ENCODE measurements at places on chromosomes 3 and 15.

- no peak for DNase-seq
Observed at GRCh38 chr3:12959838-12960378, 113.3 kb downstream of the IQSEC1 start.

DNA sequence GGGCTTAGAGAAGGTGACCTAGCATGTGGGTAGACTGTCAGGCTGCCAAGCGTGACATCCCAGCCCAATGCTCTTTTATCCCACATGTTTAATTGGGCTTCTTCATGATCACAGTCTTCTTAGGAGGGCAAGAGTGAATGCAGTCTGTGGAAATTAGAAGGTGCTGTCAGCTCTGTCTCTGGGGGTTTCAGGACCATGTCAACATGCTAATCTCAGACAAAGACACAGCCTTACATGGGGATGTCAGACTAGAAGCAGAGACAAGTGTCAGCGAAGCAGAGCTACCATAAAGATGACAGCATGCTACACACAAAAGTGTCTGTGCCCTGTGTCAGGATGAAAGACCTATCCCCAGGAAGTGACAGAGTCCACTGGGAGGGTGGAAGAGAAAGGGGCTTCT is 120.1 kb upstream of the SLC25A36 start:
- DNase-seq, result no peak

GRCh38 chr3:124881976-124882697 is 5.0 kb downstream of the ITGB5 start:
- DNase-seq, result no peak

DNA sequence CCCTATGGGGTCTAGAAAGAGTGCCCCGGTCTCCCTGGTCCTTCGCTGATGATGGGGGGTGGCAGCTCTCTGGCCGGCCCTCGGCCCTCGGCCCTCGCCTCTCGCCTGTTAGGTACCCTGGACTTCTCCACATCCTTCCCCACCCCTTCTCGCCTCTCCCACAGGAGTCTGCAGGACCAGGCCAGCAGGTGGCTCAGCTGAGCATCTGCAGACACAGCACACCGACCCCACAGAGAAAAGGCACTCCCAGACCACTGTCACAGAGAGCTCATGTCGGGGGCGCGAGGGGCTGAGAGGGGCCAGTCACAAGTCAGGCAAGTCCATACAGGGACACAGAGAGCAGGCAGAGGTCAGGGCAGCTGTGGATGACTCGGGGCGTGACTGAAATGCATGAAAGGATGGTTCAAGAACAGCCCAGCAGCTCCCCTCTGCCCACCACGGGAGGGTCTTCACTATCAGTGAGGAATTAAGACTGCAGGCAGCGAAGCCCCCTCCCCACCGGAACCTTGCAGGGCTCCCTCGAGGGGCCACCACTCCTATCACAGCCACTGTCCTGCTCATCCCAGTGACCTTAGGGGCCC is 181.7 kb upstream of the NSMCE3 start:
- no peak for DNase-seq

DNA sequence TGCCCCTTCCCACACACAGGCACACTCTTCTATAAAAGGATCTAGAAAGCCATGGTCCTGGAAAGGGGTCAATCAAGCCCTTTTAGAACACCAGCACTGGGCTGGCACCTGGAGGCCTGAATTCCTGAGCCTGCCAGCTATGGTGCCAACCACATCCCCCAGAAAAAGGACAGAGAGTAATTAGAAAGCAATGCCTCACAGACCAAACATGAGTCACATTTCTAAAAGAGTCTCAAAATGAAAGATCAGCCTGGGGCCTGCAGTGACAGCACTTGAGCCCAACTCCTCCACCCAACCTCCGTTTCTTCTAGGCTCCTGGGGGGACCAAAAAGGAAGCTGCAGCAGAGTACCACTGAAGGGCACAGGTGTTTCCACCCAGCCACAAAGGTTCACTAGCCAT is 14.1 kb downstream of the MYLK start:
- DNase-seq, result no peak

- no peak for DNase-seq
Observed at GRCh38 chr3:33016846-33017405, 65.5 kb downstream of the CCR4 start.

DNA sequence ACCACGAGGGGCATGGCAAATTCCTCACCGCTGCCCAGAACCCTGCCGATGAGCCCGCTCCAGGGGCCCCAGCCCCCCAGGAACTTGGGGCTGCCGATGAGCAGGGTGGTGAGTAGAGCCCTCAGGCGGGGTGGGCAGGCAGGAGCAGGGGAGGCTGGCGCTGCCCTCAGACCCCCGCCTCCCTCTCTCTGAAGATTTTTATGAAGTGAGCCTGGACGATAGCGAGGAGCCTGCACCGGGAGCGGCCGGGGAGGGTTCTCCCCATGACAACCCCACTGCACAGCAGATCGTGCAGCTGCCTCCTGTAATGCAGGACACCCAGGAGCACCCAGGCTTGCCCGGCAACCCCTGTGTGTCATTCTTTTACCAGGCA is 56.7 kb upstream of the UBE2Q2 start:
- no peak for DNase-seq

- DNase-seq, result no peak
Observed at GRCh38 chr3:43366481-43366880, 80.1 kb downstream of the SNRK start.

GRCh38 chr3:133117342-133117741 is 79.2 kb downstream of the TMEM108 start:
- DNase-seq, result no peak

GRCh38 chr15:63411866-63412265 is 30.2 kb upstream of the CA12 start:
- DNase-seq, result no peak

DNA sequence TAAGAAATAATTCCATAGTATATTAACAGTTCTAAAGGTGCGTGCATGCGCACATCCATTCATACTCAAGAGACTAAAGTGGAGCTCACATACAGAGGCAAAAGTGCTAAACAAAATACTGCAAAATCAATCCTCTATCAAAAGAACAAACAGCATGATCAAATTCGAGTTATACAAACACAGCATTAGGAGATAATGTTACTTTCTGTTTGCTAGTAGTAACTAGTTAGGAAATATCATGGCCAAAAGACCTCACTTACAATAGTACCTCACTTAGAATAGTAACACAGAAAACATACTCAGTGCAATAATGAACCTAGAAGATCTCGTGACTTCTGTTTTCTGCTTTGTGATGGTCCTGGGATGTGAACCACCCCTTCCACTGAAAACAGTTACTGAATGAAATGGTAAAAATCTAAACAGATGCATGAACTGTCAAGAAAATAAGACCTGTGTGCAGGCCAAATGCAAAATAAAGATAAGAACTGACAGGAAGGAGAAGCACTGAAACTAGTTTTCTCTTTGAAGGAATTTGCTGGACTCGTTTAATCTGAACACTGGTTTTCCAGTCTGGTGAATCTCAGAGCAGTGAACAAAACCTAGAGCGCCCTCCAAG is 20.9 kb upstream of the CEMIP start:
- no peak for DNase-seq

DNA sequence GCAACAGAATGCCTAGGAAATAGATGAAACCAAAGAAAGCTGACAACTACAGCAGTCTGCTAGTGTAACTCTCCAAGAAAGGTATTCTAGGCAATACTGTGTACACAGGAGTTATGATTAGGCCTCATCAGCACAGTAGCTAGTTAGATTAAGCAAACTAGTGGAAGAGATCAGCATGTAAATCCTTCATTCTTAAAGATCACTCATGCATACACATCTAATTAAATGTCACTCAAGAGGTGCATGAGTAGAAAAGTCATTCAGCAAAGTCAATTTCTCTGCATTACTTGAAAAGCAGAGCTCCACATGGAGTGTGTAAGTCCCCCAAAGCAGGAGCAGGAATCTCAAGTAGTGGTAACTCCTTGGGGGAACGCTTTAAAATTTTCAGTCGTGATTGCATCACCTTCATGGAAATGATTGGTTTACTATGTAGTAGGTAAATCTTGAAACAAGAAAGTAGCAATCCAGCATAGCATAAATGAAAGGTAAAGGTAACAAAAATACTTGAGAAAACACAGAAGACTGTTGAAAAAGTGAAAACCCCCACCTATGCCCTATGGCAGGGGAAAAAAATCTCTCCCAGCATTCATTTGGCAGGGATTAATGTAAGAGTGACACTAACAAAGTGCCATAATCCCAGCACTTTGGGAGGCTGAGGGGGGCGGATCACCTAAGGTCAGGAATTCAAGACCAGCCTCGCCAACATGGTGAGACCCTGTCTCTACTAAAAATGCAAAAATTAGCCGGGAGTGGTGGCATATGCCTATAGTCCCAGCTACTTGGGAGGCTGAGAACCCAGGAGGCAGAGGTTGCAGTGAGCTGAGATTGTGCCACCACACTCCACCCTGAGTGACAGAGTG is 29.4 kb upstream of the PPIB start:
- no peak for DNase-seq

DNA sequence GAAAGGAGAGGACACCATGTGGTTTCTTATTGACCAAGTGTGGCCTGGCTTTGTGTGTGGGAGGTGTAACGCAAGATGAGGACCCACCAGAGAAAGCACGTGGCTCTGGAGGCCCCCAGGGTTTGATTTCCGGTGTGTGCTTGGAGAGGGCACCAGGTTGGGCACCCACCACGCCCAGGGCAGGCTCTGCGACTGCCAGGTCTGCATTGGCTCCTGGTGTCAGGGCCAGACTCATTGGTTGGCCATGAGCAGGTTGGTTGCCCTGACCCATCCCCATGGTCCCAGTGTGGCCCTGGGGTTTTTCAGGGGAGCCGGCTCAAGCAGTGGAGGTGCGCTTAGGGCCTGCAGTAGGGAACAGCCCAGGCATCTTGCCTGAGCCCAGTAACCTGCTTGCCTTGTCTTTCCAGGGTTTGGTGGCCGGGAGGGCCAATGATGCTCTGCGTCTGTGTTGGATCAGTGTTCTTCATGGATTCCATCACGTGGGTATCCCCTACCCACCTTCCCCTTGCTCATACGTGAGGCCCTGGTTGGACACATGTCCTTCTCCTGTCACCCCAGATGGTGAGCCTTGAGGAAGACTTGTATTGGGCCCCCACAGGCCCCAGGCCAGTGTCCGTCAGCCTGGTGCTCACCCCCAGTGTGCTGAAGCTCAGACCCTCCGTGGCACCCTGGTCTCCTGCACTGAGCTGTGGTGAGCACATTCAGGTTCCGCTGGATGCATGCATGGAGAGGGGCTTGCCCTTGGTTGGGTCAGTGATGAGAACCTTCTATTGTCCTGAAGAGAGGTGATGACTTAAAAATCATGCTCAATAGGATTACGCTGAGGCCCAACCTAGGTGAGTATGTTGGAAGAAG is 193.9 kb downstream of the UBE3A start:
- DNase-seq, result no peak

- no peak for DNase-seq
Observed at GRCh38 chr15:70059476-70060213, 38.1 kb downstream of the TLE3 start.

GRCh38 chr15:34853001-34853758 is 57.8 kb upstream of the ACTC1 start:
- no peak for DNase-seq

DNA sequence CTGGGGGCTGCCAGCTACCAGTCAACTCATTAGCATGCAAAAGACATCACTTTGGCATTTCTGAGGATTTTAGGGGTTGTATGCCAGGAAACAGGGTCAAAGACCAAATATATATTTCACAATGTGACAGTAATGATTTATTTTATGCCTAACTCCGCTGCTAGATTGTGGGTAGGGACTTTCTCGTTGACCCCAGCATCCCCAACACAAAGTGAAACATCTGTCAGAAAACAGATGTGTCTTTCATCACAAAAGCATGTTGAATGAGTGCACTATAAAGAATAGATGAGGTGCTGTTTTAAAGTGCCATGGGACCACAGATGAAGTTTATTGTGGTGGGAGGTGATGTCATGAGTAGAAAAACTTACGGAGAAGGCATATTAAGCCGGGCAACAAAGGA is 59.7 kb downstream of the ITPR1 start:
- DNase-seq, result no peak

- DNase-seq, result no peak
Observed at GRCh38 chr3:100403362-100404249, 2.3 kb downstream of the LNP1 start.

DNA sequence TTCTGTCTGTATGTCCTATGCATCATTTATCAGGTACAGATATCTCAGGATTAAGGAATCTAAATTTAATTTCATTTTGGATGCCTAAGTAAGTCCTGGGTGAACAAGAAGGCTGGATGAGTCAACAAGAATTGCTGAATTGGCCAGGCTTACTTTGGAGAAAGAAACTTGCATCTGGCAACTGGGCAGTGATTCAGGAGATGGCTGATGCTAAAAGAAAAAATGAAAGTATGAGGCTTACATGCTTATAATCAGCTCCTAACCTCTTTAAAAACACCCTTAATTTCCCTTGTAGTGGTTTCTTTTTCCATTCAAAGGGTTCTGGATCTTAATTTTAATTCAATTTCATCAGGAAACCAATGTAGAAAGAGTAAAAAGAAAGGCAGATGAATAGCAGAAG is 228.8 kb upstream of the PEX5L start:
- peak; percentile 47 for DNase-seq

- no peak for DNase-seq
Observed at GRCh38 chr3:42263354-42264346, 2.3 kb downstream of the CCK start.

DNA sequence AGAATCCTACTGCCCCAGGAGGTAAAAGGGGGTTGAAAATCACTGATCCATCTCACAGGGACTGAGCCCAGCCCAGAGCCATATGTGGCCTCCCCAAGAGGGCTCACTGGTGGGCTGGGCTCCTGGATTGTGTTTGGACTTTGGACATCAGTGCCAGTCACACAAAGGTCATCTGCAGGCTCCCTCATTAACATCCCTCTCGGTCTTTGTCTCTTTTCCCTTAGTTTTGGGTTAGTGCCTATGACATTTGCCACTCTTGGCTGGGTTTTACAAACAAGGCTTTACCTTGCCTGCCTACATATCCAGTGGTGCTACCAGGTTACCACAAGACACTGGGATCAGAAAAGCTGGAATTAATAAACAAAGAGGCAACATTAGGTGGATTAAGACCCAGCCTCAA is 27.9 kb downstream of the IFT122 start:
- DNase-seq, result no peak

- no peak for DNase-seq
Observed at GRCh38 chr3:50333744-50334328, 5.8 kb upstream of the TUSC2 start.

- no peak for DNase-seq
Observed at GRCh38 chr3:168617658-168618057, 521.9 kb upstream of the GOLIM4 start.

- DNase-seq, result no peak
Observed at GRCh38 chr15:76116138-76116885, 56.5 kb downstream of the TMEM266 start.

DNA sequence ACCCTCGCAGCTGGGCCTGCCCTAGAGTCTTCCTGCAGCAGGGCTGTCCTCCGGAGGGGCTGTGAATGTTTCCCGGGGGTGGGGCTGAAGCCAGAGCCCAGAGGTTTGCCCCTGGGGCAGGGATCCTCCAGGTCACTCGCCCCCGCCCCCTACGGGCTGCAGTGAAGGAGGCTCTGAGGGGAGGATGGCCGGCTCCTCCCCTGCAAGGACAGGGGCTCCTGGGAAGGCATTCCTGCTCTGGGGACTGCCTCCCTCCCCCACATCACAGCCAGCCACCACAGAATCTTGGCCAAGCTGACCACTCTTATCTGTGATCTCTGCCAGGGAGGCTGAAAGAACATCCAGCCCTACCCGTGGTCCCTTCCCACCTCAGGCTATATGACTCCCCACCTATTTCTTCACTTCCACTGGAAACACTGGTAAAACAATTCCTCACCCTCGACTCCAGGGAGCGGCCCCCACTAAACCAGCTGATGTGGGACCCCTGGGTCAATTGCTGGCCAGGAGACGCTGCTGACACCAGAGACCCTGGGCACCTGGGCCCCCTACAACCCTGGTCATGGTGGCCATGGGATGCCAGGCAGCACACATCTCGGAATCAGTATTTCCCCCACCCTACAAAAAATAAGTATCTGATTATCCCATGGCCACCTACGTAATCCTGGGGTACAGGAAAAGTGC is 66.0 kb downstream of the HMCES start:
- no peak for DNase-seq

Measured in HS-5 (cell line).